ENCODE measurements at places on chromosomes 7 and 10.
A peak's percentile ranks its signal among the peaks of the same experiment; 100 is the strongest.

DNA sequence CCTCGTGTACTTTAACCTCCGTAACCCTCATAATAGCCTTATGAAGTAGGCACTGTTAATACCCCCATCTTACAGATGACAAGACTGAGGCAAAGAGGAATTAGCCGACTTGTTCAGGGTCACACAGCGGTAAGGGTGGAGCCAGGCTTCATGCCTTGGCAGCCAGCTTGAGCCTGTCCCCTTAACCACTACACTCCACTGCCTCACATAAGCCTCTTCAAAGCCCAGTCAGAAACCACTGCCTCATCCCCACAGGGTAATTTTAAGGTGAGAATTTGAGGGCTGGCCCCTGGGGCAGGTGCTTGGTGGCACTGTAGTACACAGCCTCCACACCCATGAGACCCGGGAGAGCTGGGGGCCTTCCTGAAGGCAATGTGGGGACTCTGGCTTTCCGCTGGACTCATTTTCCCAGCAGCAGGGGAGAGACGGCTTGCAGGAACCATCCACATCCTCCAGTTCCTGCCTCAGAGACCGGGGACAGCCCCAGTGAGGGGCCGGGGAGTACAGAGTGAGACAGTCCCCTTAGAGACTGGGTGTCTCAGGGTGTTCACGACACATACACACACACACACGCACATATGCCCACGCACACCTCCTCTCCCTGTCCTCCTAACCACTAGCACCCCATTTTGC, 7.6 kb upstream of the C10orf105 start:
- DNase-seq = no peak

DNA sequence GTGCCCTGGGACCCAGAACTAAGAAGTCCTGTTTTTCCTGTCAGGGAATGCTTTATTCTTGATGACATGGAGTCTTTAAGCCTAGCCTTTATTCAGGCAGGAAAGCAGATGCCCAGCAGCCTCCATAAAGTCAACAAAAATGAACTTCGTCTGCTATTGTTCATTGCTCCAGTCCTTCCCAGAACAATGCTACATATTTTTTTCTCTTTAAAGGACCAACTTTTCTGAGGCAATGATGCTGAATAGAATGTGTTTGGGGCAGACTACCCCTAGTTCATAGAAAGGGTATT, 47.6 kb upstream of the PDCD4 start:
- no peak for DNase-seq

- peak; percentile 20 for DNase-seq
These were observed 189.8 kb upstream of the IMMP2L start for GRCh38 chr7:111752022-111752582.

- no peak for DNase-seq
These were observed 171.4 kb downstream of the KMT2E start for GRCh38 chr7:105185290-105186010.

GRCh38 chr10:132326925-132327324, 5.1 kb upstream of the LRRC27 start:
- DNase-seq = no peak

GRCh38 chr7:5406957-5407945, 16.4 kb downstream of the TNRC18 start:
- DNase-seq = no peak

- no peak for DNase-seq
These were observed 85.9 kb upstream of the GATA3 start for GRCh38 chr10:7968510-7969112.

- no peak for DNase-seq
These were observed 81.5 kb downstream of the NXPH1 start for GRCh38 chr7:8514781-8515519.

GRCh38 chr10:124709861-124710260, 34.3 kb downstream of the FAM53B start:
- no peak for DNase-seq

- no peak for DNase-seq
These were observed 33.1 kb downstream of the DENND2A start for GRCh38 chr7:140607441-140607989.

DNA sequence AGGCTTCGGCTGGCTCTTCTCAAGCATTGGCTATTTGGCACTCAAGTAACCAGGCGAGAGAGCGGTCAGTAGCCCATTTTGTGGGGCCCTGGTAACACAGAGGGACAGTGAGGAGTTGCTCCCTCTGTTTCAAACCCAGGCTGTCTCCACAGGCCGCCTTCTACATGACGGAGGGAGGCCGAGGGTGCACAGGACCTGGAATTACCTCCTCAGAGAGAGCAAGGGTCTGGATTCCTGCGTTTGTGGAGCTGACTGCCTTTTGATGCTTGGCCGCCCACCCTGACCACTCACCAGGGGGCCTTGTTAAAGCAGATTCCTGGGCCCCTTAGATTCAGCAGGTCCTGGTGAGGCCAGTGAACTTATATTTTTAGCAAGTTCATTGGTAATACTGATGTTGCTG, 12.3 kb downstream of the UPP1 start:
- DNase-seq = no peak

- no peak for DNase-seq
These were observed 106.7 kb upstream of the LAMB4 start for GRCh38 chr7:108236681-108237415.

DNA sequence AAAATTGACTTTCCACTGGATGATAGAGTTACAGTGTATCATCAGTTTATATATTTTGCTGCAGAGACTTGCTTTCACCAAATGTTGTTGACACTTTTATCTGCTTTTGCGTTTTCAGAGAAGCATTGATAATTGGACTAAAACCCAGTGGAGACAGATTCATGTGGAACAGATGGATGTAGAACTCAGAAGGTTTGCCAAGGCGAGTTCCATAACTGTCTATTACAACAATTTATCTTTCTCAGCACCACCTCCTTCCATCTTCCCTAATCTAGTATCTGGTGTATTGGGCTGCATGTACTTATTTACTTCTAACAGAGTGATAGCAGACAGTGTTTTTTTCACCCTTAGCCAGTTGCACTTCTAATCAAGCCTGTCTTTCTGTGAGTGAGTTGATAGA, 73.3 kb downstream of the DNAH11 start:
- DNase-seq = no peak

- no peak for DNase-seq
These were observed 10.4 kb downstream of the RAB11FIP2 start for GRCh38 chr10:118036281-118036875.

- no peak for DNase-seq
These were observed 382.5 kb downstream of the PARD3 start for GRCh38 chr10:34432589-34432988.

DNA sequence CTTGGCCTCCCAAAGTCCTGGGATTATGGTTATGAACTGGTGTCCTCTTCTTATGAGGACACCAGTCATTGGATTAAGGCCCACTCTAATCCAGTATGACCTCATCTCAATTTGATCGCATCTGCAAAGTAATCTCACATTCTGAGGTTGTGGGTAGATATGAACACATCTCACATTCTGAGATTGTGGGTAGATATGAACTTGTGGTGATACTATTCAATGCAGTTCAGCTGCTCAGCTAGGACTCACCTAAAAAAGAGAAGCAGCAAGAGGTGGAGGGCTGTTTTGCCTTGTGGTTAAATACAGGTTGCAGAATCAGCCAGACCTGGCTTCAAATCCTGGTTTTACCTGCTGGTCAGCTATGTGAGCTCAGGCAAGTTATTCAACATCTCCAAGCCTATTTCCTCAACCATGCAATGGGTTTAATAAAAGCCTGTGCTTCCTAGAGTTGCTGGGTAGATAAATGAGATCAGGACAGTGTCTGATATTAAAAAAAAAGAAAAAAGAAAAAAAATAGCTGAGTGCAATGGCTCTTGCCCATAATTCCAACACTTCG, 8.5 kb upstream of the BAG3 start:
- DNase-seq = no peak

DNA sequence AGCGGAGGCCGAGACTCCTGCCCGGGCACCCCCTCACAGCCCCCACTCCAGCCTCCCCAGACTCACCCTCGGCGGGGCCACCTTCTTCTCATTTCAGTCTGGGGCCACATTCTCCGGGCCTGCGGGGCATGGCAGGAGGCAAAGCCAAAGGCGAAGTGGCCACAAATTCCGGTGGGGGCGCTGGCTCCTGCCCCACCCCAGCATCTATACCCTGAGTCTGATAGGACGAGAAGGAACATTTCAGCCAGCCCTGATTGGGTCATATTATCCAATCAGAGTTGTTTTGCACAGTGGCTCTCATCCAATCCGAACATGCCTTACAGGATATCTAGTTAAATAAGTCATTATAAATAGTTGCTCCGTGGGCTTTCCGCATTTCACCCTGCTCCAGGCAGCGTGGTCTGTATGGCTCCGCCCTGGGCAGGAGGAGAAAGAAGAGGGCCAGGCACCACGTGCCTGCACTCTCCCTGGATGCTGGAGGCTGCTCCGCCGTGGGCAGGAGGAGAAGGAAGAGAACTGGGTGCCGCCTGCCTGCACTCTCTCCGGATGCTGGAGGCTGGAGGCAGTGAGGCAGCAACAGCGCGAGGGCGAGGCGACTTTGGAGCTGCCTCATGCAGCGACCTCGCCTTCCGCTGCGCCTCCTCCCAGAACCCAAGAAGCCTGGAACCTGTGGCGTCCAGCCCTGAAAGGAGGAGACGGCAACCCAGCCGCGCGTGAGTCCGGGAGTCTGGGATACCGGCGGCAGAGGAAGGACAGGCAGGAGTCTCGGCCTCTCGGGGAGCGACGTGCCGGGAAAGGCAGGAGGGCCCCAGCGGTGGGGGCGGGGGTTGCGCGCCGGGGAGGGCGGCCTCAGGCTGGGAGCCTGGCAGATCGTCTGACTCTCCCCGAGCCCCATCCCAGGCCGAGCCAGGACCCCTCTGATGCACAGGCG, 162.9 kb downstream of the ZNF33B start:
- DNase-seq = no peak

- DNase-seq = no peak
These were observed 82.4 kb downstream of the THSD7A start for GRCh38 chr7:11749629-11750028.

- DNase-seq = no peak
These were observed 37.0 kb upstream of the RHOBTB1 start for GRCh38 chr10:60980997-60981396.

- no peak for DNase-seq
These were observed 66.3 kb upstream of the HABP2 start for GRCh38 chr10:113486531-113486930.

DNA sequence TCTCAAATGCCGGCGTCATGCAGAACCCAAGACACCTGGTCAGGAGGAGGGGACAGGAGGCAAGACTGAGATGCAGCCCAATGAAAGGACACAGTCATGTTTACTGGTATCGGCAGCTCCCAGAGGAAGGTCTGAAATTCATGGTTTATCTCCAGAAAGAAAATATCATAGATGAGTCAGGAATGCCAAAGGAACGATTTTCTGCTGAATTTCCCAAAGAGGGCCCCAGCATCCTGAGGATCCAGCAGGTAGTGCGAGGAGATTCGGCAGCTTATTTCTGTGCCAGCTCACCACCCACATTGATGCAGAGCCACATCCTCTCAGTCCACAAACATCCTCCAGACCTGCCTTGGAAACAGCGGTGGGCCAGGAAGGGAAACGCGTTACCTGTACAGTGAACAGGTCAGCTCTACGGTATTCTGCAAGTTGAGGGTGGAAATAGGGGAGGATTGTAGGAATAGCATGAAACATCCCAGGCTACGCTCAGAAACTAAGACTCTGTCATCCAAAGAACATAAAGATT, 133.1 kb upstream of the PRSS1 start:
- no peak for DNase-seq

GRCh38 chr10:129467359-129468064, 471 bp downstream of the MGMT start:
- DNase-seq = no peak

GRCh38 chr10:71980181-71981014, 16.2 kb downstream of the CHST3 start:
- DNase-seq = no peak

DNA sequence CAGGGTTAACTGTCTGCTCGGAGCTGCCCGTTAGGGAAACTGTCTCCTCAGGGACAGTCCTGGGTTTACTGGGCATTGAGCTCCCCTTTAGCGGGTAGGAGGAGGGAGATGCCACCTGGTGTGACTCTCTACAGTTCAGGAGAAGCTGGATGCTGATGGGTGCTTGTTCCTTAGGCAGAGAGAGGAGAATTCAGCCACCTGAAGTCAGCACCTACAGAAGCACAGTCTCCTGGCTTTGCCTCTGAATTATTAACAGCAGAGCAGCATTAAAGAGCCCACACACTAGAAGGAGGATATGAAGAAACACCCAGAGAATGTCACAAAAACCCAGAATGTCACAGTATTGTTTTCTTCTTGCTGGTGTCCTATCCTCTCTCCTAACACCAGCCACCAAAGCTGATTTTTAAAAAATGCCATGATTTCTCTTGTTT, 696 bp downstream of the GIMAP4 start:
- no peak for DNase-seq

DNA sequence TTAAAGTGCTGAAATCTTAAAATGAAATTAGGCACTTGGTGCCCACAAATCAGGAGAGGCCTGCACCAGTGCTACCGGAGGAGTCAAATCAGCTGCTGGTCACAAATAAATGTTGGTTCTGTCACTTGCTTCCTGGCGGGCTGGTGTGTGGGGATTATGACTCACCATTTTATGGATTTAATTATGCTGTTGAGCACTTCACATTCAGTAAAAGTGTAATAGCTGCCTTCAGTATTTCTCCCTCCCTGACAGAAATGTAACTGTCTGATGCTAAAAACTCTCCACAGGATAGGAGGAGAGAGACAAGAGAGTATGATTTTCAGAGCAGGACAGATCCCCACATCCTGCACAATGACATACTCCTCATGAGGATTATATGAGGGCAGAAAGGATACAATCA, 186.0 kb downstream of the JAZF1 start:
- no peak for DNase-seq

DNA sequence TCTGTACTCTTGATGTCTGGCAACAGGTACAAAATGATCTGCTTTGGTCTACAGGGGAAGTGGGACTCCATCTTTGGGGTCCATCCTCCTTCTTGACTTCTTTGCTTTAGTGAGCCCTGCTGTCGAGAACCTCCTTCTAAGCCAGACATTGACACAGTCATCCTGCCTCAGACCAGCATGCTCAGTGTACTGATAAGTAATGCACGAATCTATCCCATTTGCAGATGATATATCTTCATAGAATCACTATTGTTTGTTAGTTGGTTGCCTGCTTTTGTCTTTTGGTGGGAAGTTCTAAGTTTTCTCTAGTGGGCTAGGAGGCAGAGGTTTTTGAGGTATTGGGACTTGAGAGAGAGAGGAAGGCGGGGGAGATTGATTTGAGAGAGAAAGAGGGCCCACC, 8.9 kb downstream of the H2BK1 start:
- no peak for DNase-seq
